ENCODE measurements at places on chromosomes 2 and 18.

- no peak for DNase-seq
These were observed 275.7 kb upstream of the FN1 start for GRCh38 chr2:215711471-215712034.

GRCh38 chr2:168200930-168201583 lies 46.3 kb downstream of the STK39 start:
- no peak for DNase-seq

- no peak for DNase-seq
These were observed 54.5 kb upstream of the SPAG16 start for GRCh38 chr2:213229814-213230213.

DNA sequence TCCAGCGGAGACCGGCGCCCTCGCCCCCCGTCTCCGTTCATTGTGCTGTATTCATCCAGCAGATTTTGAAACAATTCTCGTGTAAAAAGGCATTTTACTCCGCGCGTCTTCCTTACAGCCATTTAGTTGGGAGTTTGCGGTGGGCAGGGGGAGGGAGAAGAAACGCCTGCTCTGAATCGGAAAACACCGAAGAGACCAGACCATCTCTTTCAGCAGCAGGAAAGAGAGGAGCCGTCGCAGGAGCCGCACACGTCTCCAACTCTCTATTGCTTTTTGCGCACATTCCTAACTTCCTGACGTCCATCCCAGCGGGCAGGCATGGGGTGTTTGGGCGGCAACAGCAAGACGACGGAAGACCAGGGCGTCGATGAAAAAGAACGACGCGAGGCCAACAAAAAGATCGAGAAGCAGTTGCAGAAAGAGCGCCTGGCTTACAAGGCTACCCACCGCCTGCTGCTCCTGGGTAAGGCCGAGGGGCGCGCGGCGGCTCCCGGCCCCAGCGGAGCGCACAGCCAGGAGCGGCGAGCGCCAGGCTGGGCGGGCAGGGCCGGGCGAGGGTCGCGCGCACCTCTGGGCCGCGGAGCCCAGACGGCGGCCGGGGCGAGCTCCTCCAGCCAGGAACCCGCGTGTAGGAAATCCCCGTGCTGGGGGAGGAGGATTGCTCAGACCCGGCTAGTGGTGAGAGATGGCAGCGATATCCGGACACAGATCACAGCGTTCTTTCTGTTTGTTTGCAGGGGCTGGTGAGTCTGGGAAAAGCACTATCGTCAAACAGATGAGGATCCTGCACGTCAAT lies 63.2 kb downstream of the GNAL start:
- DNase-seq: no peak

DNA sequence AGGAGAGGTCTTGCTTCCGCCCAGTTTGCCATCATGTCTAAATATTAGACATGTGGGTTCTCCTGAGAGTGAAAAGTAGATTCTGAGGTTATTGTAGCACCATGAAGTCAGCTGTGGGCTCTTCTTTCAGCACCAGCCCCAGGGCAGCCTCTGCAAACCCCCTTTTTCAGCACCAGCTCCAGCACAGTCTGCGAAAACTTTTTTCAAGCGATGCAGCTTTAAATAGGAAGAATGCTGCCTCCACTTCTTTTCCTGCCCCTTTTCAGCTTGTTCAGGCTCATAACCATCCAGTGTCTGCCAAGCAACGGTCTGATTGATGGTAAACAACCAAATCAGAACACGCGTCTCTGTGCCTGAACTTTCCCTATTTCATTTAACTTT lies at the start of gene COL5A2:
TSS of gene COL5A2 (minus strand) at position 192 of the 381 bp plus-strand sequence. CDS start at position 35, 157 bp downstream.
- DNase-seq: no peak

- no peak for DNase-seq
These were observed 98.8 kb upstream of the EML6 start for GRCh38 chr2:54624591-54625071.

Measured in effector CD8-positive, alpha-beta T cell (primary cell).